Heart right ventricle (tissue), 16 donors: ENCODE measurements at places on chromosomes 5 and 9. TPM values are rescaled to one million over a fixed set of nuclear protein-coding genes. Genes with fewer than 3 reads are reported as not detected.

The SLC6A18 gene
- not detected for total RNA-seq

The SUSD3 gene
- total RNA-seq = 2.1 TPM

The C9orf50 gene
- not detected for total RNA-seq

The OBP2B gene
- not detected for total RNA-seq

The CATSPER3 gene
- 0.37 TPM for total RNA-seq

The WDR55 gene
- total RNA-seq = 13.6 TPM

The OLFM1 gene
- 6.7 TPM for total RNA-seq

The BTNL3 gene
- total RNA-seq = not detected

The MELK gene
- total RNA-seq = not detected

The LURAP1L gene
- total RNA-seq = 1.7 TPM
